ENCODE measurements at places on chromosomes 11 and 22.

GRCh38 chr11:6285019-6285418, 25.4 kb downstream of the CCKBR start:
- no peak for DNase-seq

- no peak for DNase-seq
These were observed 48.7 kb downstream of the CABIN1 start for GRCh38 chr22:24059793-24060192.

DNA sequence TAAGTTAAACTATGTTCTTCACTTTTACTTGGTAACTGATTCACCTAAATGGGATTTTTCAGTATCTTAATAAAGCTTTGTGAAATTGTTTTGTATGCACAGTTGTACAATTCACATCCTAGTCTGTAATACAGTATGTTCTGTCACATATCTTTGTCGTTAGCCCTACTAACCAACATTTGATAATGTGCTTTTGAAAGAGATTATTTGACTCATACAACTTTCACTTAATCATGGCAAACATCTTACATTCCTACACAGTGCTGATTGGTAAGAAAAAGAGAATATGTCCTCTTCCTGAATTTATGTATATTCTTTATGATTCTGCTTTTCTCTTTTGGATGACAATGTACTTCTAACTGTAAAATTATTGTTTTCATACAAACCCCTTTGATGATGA, 234.5 kb downstream of the METTL15 start:
- DNase-seq: no peak

- no peak for DNase-seq
These were observed 572.9 kb upstream of the CHORDC1 start for GRCh38 chr11:90795746-90796145.

DNA sequence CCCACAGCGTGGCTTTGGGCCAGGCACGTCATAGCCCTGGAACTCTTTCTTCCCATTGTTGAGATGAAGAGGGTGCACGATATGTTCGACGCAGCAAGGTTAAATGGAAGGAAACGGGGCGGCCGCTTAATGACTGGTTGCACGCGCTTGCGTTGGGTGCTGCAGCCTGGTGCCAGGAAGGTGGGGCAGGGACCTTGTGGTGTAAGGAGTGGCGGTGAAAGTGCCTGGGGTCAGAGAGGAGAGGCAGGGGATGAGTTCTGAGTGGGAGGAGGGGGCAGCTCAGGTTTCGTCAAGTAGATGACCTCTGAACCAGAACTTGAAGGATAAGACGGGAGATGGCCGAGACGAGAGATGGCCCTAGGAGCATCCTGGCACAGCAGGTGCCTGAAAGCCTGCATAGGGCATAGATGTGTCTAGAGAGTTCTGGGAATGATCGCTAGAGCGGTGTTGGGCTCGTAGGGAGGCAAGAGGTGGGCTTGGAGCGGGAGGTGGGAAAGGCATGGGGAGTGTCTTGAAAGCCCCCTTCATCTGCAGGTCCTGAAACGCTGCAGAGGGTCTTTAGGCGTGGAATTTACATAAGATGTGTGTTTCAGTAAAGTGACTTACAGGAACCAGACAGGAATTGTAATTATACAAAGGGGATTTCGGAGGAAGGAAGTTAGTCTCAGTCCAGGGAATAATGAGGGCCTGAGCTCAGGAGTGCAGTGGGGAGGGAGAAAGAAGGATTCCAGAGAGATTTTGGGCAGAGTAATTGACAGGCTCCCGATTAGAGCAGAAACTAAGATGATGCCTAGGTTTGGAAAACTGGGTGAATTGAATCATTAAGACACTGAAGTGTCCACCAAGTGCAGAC, 43.2 kb upstream of the CLDN5 start:
- DNase-seq: no peak

DNA sequence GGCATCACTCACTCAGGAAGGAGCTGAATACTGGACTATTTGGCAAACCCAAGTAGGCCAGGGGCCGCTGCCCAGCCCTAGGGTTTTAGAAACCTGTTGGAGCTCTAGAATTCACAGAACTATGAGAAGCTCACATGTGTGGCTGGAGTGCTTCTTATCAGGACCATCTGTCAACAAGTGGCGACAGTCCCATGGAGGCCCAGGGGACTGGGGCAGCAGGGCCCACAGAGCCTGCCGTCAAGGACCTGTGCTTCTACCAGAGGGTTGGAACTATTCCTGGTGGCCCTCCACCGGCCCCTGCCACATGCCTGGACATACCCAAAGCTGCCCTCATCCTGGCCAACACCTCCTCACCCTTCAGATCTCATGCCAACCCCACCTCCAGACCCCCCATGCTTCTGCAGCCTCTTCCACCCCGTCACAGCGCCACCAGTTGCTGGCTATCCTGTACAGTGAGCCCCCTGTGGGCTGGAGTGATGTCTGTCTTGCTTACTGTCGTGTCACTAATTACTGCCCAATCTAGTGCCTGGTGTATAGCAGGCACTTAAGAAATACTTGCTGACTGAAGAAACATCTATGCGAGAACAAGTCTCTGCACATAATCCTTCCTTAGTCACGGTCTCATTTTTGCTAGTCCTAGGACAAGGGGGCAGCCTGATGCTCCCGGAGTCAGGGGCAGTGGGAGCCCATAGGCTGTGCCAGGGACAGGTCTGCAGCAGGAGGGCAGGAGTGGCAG, 27.2 kb upstream of the RASL10A start:
- no peak for DNase-seq

- DNase-seq: no peak
These were observed 41.9 kb upstream of the DDI1 start for GRCh38 chr11:103994518-103994917.

- DNase-seq: no peak
These were observed 32.6 kb downstream of the KREMEN1 start for GRCh38 chr22:29105468-29105867.

DNA sequence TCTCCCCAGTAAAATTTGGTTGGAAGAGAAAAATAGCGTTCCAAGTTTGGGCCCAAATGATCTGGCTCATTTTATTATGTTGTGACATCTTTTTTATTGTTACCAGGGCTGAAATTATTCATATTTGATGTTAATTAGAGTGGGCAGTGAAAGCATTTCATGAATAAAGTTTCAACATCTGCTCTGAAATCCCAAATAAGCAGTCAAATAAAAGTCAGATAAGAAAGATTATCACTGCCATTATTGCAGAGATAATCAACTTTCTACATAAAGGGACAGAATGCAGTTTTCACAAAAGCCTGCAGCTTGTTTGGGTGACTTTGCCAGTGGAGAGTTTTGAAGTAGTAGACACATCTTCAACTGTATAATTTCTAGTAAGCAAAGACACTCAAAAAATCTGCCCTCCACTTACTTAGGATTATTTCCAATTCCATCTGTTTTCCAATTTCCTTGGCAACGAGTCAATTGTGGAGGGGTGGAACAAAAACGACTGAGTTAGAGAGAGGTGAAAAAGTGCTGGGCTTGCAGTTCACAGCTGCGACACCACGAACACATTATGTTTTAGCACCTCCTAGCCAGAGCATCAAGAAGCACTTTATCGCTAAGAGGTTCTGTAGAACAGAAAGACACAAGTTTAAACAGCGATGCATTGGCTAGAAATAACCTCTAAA, 9.0 kb downstream of the TECTA start:
- no peak for DNase-seq

DNA sequence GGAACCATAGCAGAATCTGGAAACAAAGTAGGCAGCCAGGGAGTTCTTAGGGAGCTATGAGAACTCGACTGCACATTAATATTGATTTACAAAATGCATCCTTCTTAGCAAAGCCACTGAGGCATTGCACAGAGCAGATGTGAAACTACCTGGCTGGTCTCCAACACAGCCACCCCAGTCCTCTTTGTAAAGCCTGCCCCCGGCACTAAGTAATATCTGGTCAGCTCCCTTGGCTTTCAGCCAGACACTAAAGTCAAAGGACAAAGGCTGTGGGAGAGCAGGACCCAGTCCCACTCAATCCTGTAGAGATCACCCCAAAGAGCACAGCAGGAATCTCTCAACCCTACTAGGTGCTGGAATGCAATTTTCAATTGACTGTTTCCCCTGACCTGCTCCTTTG, 12.8 kb downstream of the XRRA1 start:
- DNase-seq: no peak

GRCh38 chr11:66068923-66069714, 953 bp upstream of the PACS1 start:
- DNase-seq: peak; percentile 63

DNA sequence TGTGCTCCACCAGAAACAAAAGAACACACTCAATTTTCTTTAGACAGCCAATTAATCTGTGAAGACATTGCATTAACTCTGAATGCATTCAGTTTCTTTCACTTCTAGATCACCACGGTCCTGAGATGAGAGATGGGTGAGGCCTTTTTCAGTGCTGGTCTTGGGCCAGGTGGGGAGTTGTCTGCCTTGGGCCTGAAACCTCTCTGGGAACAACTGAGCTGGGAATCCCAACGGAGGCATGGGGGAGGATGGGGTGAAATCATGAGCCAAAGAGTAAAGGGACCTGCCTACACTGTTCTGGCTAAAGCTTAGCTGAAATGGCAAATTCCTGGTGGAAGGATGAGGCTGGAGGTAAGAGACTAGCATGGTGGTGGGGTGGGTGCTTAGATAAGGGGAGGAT, 353.5 kb upstream of the B3GAT1 start:
- no peak for DNase-seq

DNA sequence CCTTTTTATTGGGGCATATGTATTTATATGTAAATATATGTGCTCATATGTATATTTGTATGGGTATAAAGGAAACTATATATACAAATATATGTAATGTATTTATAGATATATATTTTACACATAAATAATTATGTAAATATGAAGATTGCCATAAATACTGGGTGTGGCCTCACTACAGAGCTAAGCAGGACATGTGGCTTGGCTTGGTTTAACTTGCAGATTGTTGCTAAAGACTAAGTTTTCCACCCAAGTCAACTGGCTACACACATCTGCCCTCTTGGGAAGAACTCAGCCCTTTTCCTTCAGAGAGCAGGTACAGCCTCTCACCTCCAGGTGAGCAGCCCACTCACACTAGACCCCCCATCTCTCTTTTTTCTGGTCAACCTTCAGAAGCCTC, 315.5 kb downstream of the OPCML start:
- DNase-seq: no peak

- DNase-seq: no peak
These were observed 233.4 kb upstream of the DDI1 start for GRCh38 chr11:103803062-103803461.

DNA sequence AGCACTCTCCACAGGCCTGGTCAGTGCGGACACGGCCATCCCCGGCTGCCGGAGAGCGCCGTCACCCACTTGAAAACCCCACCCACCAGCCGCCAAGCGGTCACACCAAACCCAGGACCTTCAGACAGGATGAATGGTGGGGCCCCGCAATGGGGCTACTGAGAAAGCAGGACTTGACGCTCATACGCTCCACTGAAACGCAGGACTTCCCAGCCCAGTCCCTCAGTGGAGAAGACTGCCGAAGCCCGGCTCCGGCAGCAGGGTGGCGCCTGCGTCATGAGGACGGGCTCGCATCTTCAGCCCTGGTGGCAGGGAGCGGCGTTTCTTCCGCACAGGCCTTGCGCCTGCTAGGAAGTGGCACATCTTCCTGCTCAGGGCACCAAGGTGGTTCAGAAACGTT, 15.3 kb upstream of the PHLDA2 start:
- no peak for DNase-seq

- DNase-seq: no peak
These were observed 37.2 kb upstream of the ACER3 start for GRCh38 chr11:76823481-76824028.

DNA sequence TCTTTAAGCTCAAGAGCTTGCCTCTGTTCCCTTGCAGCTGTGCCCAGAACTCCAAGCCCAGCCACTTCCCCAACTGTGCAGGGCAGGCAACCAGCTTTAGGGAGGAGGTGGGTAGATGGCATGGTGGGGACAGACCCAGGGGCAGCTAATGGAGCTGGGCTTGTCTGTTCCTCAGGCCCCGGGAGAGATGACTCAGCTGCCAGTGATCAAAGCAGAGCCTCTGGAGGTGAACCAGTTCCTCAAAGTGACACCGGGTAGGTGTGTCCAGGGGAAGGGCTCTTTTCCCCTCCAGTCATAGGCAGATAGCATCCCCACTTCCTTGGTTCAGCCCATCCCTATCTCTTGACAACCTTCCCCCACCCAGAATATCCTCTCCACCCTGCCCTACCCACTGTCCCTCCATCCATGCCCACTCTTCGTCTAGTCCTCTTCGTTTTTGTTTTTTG, 32.4 kb downstream of the CREB3L1 start:
- no peak for DNase-seq

DNA sequence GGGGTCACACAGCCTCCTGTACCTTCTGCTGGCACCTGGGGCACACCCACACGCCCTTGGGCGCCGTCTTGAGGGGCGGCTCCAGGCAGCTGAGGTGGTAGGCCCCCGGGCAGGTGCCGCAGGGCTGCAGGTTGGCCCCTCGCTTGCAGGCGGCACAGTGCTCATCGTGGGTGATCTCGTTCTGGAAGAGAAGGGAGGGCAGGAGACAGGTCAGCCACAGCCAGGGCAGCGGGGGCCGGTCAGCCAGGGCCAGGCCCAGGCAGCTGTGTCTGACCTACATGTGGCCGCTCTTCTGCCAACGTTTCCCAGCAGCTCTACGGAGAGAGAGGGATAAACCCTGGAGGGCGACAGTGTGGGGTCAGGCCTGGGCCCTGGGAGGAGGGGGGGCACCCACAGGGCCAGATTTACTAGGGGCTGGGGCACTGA, 121.9 kb downstream of the PHF21B start:
- no peak for DNase-seq

DNA sequence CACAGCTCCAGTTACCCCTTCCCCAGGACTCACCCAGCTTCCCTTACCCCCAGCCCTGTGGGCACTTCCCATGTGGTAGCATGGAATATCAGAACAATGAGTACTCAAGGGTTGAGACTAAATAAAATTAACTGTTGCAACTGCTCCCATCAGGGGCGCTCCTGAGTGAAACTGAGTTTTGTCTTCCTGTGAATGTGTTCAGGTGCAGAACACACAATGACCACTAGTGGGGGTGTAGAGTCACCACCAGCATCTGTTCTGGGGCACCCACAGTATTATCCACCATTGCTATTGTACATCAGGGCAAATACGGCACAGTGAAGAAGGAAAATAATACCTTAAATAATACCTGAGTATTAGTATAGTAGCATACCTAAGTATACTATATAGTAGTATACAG, 689.7 kb downstream of the TBC1D22A start:
- no peak for DNase-seq

- DNase-seq: peak; percentile 36
These were observed 8.2 kb downstream of the SUSD2 start for GRCh38 chr22:24189249-24190158.

DNA sequence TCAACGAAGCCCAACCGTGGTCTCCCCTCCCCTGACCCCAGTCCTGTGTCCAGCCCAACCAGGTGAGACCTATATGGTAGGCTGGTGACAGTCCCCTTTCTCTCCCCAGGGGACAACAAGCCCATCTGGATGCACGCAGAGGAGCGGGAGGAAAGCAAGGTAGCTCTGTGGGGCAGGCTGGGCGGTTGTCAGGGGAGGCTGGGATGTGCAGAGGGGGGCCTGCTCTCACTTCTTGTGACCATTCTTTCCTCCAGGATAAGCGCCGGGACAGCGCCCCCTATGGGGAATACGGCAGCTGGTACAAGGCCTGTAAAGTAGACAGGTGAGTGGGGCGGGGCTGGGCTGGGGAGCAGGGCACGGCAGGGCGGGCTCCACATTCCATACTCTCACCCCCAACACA, 3.5 kb upstream of the RAB1B start:
- DNase-seq: no peak

All from C1 segment of cervical spinal cord (tissue), 14 donors.